ENCODE measurements at places on chromosomes 5 and 9.

- DNase-seq, result no peak
Measured at GRCh38 chr5:82313016-82313415, 34.9 kb upstream of the RPS23 start.

DNA sequence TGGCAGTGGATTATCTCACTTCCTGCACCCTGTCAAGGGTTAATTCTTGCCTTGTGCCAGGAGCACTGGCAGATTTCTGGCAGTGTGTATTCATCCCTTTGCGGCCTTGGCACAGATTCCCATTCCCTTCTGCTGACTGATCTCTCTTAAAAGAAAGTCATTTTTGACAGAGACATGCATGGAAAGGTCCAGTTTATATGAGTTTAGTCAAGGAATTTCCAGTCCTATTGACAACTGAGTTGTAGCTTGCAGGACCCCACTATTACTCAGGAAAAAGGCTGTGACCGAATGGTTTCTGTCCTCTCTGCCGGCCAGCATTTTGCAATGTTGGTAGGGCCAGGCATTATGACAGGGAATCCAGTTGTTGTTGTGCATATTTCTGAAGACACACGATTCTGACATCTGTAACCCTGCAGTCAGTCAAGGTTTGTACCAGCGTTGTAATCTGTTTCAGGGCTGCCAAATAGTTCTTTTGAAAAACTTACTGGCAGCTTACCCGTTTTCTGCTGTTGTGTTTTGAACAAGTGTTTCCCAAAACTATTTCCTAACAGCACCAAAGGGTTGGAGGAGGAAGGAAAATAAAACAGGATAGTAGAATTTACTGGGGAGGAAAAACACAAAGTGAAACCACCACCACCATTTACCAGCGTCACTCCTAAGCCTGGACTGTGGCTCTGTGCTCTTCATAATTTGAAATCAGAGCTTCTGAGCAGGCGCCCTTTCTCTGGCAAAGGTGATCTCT lies 243.4 kb upstream of the KLF4 start:
- DNase-seq, result peak; percentile 62

- DNase-seq, result no peak
Measured at GRCh38 chr5:103424026-103424425, 138.6 kb downstream of the NUDT12 start.

DNA sequence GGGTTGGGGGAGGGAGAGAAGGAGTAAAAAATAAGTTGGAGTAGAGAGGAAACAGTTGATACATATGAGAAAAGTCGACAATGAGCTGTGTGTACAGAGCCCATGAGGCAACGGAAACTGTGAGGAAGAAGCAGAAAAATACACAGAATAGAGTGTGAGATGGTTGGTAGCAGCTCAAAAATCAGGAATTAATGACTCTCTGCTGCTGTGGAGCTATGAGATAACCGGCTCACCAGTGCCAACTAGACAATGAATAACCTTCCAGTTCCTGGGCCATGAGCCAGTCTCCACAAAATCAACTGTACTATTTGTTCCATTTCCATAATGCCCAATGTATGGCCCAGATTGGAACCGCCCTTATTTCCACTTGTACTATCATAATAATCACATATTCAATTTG lies 53.1 kb upstream of the NREP start:
- no peak for DNase-seq

GRCh38 chr5:93340881-93341280 lies 240.1 kb downstream of the NR2F1-AS1 start:
- DNase-seq, result no peak

DNA sequence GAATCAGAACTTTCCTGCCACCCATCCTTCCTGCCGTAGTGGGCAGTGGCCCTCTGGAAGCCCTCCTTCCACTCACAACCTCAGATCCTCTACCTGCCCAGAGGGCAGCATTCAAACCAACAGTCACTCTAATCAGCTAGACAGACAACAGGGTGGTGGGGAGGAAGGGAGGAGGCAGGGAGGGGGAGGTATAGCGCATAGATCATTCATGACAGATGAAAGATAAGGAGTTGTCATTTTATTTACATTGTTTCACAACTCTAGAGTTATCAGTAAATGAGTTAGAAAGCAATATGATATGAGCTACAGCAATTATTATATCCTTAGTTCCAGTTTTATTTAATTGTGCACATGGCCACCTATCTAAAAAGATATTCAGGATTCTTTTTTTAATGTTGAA lies 852 bp downstream of the IL9 start:
- DNase-seq, result no peak

DNA sequence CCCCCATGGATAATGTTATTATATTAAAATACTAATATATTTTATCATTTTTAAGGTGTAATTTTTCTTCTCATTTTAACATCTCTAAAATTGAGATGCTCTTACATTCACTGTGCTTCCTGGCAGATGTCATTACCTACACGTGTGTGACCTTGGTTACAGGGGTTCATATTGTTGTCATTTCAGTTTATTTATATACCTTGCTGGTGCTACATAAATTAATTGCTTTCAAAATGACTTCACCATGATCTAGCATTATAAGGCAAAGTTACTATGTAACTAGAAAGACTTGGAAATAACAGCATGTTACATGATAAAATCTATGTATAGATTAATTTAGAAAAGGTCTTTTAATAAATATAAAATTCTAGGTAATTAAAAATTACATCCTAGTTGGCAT lies 60.9 kb downstream of the ARHGEF28 start:
- DNase-seq, result no peak

DNA sequence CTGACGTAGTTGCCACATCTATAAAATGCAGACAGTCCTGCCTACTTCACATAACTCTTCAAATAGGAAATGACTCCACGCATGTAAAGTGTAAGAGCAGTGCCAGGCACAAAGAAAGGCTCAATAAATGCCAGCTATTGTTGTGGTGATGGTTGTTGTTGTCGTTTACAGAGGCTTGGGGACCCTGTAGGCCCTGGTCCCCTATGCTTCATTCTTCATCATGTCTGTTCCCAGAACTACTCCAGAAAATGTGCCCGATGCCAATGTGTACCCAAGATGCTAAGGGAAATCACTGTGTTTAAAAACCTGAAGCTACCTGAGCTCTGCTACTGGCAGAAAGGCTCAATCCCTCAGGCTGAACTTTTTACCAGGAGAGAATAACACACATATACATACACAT lies 9.1 kb downstream of the SLIT3 start:
- no peak for DNase-seq

- no peak for DNase-seq
Measured at GRCh38 chr9:20197976-20198685, 409.3 kb upstream of the SLC24A2 start.

GRCh38 chr9:21002040-21002439 lies 29.4 kb downstream of the HACD4 start:
- no peak for DNase-seq

GRCh38 chr9:121650217-121651007 lies 1.0 kb upstream of the DAB2IP start:
- DNase-seq, result no peak

- DNase-seq, result peak; percentile 18
Measured at GRCh38 chr5:36734422-36734821, 128.0 kb downstream of the SLC1A3 start.

- DNase-seq, result no peak
Measured at GRCh38 chr5:138469540-138470321, 4.5 kb downstream of the EGR1 start.

GRCh38 chr9:2281031-2281802 lies 266.1 kb downstream of the SMARCA2 start:
- DNase-seq, result no peak

DNA sequence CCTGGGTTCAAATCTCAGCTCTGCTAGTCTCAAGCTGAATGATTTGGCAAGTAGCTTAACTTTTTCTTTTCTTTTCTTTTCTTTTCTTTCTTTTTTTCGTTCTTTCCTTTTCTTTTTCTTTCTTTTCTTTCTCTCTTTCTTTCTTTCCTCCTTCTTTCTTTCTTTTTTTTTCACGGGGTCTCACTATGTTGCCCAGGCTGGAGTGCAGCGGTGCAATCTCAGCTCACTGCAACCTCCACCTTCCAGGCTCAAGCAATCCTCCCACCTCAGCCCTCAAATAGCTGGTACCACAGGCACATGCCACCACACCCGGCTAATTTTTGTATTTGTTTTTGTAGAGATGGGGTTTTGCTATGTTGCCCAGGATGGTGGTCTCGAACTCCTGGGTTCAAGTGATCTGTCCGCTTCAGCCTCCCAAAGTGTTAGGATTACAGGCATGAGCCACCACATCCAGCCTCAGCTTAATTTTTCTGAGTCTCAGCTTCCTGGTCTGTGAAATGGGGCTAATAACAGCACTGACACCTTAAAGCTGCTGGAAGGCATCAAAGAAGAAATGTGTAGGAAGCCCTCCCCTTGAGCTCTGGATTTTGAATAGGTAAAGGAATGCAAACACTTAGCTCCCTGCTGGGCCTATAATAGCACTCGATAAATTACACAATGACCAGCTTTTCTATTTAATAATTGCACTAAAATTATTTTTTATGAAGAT lies 17.5 kb upstream of the PPARGC1B start:
- DNase-seq, result no peak

- DNase-seq, result no peak
Measured at GRCh38 chr5:142445266-142445665, 120.4 kb upstream of the SPRY4 start.

DNA sequence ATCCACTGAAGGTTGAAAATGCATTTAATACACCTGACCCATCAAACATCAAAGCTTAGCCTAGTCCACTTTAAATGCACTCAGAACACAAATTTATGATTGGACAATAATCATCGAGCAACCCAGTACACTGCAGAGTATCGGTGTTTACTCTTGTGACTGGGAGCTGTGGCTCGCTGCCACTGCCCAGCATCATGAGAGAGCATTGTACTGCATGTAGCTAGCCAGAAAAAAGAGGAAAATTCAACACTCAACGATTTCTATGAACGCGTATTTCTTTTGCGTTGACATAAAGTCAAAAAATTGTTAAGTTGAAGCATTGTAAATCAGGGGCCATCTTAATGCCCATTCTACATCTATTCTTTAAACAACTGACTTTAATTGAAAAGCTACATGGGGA lies 95.1 kb upstream of the CD180 start:
- no peak for DNase-seq

DNA sequence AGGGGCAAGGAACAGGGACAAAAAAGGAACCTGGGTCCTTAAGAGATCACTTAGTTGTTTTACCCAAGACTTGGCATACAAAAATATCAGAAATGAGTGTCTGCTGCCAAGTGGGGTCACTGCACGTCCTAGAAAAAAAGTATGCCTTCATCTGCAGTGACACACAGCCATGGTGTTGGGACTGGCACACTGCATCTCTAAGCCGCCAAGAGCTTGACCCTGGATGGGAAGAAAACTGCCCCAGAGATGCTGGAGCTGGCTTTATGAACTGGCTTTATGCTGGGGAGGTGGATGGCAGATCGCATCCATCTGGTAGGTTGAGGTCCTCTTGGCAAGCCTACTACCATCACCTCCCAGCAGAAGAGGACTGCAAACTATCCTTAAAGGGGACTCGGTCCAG lies 51.7 kb downstream of the IRF1 start:
- no peak for DNase-seq

DNA sequence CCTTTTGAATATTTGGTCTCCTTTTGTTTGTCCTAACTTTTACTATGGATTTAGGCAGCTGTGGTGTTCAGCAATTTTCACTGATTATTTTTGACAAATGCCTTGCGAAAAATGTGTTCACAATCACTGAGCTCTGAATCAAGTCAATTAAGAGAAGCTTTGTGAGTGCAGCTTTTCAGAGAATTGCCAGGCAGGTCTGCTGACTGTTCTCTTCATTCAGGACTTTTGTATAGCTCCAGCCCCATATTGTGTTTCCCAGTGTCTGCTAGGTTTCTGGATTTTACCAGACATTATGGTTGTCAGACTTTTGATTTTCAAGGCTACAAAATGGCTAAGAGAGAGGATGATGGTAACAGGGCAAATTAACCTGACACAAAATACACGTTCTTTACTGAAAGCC lies 1055.9 kb downstream of the CDH18 start:
- no peak for DNase-seq

GRCh38 chr5:159849437-159850083 lies 66.7 kb upstream of the ADRA1B start:
- DNase-seq, result peak; percentile 84

- peak; percentile 45 for DNase-seq
Measured at GRCh38 chr5:74865804-74866595, at the start of gene FAM169A. Gene FAM169A, minus strand, starts transcription at chr5:74866387. Its CDS starts 24,711 bp downstream, at chr5:74841676.

GRCh38 chr5:118553662-118554061 lies 434.7 kb downstream of the DTWD2 start:
- peak; percentile 92 for DNase-seq

DNA sequence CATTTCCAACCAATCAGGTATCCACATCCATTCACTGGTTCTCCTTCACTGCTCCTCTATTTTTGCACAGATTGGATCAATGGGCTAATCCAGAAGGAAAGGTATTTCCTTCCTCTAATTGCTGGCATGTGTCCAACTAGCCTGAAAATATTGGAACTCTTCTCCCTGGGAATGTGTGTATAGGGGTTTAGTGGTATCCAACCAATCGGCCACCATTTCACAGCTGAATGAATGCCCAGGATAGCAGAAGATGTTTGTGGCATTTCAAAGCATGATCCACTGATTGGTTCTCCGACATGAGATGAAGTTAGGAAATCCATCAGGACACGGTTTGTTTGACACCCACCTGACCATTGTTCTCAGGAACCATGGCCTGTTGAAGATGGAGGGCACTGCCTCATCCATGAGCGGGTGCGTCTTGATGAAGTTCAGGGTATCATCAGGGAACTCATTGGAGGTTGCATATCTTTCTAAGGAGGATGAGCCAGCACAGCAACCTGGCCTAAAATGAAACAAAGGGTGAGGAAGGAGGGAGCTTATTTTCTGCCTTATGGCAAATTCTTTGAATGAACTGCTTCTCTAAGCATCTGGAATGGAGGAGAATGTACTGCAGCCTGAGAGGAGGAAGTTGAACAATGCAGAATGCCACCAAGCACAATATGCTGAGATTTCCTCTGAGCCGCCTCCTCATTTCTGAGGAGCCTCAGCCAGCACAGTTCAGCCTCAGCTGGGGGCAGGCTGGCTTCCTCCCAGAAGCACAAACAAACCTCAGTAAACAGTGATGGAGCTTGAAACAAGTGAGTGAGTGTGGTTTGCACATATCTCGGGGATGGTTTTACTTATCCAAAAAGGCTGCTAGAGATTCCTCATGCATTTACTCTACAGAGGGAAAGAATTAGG lies 94.6 kb downstream of the SEMA6A start:
- DNase-seq, result no peak

DNA sequence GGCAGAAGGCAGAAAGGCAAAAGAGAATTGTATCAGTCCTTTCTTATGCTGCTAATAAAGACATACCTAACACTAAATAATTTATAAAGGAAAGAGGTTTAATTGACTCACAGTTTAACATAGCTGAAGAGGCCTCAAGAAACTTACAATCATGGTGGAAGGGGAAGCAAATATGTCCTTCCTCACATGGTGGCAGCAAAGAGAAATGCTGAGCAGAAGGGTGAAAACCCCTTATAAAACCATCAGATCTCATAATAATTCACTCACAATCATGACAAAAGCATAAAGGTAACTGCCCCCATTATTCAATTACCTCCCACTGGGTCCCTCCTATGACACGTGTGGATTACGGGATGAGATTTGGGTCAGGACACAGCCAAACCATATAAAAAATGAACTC lies 312.5 kb upstream of the PTGER4 start:
- DNase-seq, result no peak

GRCh38 chr5:87022415-87022814 lies 245.3 kb upstream of the RASA1 start:
- no peak for DNase-seq
